ENCODE measurements at places on chromosomes 4 and X.

- no peak for DNase-seq
These were observed 17.2 kb upstream of the POLA1 start for GRCh38 chrX:24676403-24677024.

DNA sequence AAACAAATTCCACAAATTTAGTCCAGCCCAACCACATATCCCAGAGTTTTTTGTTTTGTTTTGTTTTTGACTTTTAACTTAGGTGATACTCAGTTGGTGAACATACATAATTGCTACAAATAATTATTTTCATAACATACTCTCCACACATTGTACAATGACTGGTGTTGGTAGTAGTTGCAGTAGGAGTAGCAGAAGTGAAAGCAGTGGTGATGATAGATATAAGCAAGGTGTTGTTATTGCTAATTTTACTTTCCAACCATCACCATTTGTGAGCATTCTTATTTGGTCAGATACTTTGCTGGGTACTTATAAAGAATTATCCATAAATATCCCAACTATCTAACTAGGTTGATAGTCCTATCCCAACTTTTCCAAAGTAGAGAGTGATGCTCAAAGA lies 47.3 kb downstream of the ARHGAP24 start:
- DNase-seq, result no peak

DNA sequence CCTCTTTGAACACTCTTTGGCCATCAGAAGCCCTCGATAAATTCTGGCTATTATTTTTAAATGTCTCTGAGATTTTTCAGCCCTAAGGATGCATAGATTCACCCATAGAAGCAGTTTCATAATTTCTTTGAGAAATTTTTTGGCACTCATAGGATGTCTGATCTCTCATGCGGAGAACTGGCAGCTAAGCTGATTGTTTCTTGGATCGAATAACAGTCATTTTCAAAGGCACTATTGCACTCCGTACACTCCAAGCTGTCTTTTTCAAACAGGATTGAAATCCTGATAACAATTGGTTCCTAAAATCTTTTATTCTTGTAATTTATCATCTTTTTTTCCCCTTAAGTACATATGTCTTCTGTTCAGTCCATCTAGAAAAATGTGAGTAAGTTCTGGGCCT lies 411.9 kb downstream of the SPOCK3 start:
- DNase-seq, result no peak

DNA sequence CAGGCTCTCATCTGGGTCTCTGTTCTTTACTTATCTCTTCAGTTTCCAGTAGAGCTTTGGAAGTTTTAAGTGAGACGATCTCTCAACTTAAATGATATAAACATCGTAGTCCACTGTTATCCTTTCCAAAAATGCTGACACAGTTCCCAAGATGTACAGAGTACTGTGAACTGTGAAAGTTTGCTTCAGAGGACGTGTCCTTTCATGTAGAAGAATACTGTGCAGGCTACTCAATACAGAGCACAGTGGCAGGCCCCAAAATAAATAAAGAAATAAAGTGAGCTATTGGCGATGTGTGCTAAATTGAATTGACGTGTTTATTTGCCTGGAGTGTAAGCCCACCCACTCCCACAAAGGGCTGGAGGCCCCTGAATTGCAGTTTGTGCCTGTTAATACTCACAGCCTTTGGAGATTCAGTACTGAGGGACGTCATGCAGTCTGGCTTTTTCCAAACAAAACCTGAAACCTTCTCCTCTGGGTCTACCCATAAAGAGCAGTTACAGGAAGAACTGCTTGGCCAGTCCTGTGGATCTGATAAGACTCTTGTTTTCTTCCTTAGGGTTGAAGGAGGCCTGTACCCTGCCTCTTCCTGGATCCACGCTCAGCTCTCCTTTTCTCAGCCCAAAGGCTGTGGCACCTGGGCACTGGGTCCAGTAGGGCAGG lies 66.1 kb downstream of the SOWAHB start:
- DNase-seq, result no peak

- no peak for DNase-seq
These were observed 2.3 kb downstream of the HCFC1 start for GRCh38 chrX:153969125-153969903.

DNA sequence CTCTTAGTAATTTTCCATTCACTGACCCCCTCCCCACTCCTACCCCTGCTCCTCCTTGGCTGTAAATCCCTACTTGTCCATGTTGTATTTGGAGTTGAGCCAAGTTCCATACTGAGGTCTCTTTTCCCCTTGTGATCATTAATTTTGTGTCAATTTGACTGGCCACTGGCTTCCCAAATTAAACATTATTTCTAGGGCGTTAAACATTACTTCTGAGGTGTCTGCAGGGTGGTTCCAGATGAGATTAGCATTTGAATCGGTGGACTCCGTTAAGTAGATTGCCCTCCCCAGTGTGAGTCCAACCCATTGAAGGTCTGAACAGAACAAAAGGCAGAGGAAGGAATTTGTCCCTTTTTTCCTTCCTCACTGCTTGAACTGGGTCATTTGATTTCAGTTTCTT lies 25.7 kb downstream of the SLC39A8 start:
- DNase-seq, result no peak

DNA sequence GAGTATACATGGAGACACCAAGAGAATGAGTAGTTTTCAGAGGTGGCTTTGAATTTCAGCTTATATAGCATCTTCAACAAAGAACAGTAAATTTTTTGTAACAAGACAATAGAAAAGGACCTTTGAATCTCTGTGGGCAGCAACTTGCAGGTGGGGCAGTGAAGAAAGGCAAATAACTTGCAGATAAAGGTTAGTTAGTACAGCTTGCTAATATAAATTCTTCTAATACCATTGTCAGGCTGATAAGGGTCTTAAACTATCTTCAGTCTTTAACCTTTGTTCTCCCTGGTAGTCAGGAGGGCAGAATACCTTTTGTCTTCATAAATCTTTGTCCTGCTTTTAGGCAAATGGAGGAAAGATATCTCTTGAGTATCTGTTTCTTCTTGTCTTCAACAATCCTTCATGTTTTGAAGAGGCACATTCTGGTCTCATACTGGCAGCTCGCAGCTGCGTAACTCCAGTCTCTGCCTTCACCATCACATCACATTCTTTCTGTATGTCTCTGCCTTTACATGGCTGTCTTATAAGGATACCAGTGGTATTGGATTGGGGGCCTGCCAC lies 16.0 kb downstream of the ANXA3 start:
- no peak for DNase-seq

DNA sequence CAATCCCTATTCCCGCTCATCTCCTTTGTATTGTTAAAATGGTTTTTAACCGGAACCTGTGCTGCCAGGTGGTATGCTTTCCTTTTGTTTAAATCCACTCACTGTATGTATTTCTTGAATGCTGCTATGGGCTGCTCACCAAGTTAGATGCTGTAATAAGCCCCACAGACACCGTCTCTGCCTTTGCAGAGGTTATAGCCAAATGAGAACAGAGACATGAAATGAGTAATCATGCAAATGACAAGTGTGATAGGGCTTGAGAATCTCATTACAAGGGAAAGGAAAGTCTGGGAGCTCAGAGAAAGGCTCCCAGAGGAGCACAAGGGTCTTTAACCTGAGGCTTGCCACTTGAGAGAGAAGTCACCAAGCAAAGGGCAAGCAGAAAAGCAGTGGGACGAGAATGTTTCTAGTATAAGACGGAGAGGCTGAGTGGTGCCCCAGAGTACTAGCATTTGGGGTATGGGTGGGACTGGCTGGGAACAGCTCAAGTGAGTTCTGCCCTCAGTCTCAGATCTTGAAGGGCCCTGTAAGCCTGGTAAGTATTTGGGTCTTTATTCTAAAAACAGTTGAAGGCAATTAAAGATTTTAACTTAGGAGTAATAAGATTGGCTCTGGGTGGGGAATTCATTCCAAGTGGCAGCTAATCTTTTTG lies 110.8 kb upstream of the H2AZ1 start:
- no peak for DNase-seq

DNA sequence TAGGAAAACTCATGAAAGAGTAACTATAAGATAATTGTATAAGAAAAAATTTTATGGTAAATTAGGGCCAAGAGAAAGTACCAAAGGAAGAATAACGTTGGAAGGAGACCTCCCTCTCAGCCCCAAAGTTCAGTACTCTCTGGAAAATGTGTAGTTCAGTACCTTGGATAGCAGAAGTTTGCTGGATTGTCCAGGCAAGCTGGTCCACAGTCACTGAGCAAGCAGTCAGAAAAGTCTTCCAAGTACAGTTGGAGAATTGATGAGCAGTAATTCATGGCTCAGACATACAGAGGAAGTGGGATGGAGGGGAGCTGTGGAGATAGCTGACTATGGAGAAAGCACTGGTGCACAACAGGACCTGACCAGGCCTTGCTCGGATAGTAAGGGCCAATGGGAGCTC lies 598.2 kb upstream of the NDST4 start:
- DNase-seq, result no peak

GRCh38 chrX:153593811-153594500 lies 5.0 kb downstream of the CCNQ start:
- no peak for DNase-seq

- DNase-seq, result no peak
These were observed 151.1 kb downstream of the SLC7A11 start for GRCh38 chr4:138090918-138091676.

DNA sequence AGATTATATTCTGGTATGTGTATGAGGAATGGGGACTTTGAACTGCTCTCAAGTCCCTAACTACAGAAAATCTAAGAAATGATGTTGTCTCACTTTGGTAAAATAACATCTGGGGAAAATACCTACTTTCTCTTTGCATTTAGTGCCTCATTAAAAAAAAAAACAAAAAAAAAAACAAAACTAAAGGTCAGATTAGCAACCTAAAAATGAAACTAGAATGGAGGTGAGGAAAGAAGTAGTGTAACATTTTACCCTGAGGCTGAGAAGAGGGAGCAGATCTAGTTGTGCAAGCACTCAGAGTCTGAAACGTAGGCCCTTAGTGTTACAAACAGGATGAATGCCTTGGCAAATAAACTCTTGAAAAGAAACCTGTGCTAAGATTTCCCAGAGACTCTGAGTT lies 56.0 kb downstream of the VGLL1 start:
- no peak for DNase-seq

DNA sequence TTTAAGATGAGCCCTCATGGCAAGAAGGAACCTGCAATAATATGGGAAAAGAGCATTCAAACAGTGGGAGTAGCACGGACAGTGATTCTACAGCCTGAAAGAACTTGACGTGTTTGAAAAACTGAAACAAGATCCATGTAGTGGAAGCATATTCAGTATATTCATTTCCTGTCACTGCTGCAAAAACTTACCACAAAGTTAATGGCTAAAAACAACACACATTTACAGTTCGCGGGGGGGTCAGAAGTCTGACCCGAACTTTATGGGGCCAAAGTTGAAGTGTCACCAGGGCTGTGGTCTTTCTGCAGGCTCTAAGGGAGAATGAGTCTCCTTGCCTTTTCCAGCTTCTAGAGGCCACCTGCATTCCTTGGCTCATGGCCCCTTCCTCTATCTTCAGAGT lies 52.6 kb upstream of the ARX start:
- no peak for DNase-seq

All from stimulated activated CD4-positive, alpha-beta T cell treated with anti-CD3 and anti-CD28 coated beads, Interleukin-1b, Interleukin-23, amount 100 ng/mL, for 24 hours (primary cell).